Cardiac muscle cell (in vitro differentiated cells and primary cell): ENCODE measurements at places on chromosomes 11 and 22.

DNA sequence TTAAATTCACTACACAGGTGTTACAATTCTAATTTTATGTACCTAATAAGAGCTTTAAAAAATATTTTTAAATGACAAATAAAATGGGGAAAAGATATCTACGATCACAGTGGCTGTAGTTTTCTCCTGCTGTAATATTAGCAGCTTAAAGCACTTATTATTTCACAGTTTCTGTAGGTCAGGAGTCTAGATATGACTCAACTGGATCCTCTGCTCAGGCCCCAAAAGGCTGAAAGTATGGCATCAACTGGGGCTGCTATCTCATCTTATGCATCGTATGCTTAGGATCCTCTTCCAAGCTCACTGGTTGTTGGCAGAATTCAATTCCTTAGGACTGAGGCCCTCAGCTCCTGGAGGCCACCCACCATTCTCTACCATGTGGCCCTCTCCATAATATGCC lies 12.8 kb downstream of the FBXO3 start:
- no peak for DNase-seq

DNA sequence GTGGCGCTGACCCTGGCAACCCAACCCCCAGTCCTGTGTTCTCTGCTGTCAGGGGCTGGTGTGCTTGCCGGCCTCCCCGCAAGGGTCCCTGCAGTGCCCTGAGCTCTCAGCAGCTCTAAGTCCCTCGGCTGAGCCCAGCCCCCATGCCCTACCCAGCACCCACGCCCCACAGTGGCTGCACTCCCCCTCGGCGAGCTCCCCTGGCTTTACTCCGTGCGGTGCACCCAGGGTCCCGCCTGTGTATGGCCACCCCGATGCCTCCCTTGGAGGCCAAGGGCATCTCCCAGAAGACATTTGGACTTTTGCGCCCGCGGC lies 72.5 kb upstream of the SHISAL1 start:
- DNase-seq: no peak

DNA sequence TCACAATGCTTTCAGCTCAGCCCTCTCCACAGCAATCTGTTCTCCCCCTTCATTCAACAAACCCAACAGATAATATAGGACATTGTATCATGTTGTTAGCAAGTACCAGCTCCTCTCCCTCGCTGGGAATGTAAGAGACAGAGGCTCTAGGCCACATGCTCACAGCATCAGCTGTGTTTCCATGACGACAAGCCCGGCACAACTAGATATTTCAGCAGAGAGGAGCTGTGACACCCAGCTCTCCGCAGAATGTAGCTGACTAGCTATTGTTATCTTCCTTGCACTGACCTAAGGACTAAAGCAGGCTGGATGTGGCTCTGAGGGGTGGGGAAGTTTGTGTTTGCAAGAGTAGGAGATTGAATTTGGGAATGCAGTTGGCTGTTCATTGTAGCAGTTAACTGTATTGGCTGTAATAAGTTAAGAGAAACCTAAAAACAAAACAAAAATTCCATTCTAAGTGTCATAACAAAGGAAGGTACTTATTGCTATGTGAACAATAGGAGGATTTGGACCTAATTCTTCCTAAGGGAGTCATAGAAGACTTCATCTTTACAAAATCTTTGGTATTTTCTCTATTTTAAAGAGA lies 28.0 kb upstream of the RRAS2 start:
- peak; percentile 90 for DNase-seq

DNA sequence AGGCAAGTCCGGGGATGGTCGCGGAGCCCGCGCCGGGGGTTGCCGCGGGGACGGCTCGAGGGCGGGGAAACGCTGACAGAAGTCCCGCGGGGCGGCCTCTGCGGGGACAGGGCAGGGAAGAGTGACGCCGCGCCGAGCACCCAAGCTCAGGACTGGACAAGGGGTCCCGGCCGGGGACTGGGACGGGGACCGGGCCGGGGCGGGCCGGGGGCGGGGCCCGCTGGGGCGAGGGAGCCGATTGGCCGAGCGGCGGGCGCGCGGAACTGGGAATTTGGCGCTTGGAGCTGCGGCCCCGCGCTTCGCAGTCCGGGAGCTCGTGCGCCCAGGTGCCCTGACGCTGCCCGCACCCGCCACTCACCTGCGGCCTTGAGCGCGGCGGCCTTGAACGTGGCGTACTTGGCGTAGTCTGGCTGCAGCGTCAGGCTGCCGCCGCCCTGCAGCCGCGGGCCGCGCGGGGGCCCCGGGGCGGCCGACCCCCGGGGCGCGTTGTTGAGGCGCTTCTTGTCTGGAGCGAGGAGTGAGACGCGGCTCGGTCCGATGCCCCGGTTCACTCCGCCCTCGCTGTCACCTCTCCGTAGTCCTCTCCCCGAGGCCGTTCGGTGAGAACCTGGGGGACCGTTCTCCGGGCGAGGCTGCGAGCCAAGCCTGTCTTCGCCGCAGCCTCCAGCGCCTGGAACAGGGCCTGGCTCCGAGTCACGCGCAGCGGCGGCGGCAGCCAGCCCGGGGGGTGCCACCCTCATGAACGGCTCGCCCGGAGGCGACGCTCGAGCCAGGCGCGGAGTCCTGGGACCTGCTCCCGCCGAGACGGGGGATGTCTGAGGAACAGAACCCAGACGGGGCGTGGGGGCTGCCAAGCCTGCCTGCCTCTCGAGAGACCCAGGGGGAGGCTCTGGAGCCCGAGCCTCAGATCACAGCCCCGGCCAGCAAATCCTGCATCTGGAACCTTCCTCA lies 4.5 kb downstream of the SHISA8 start:
- peak; percentile 33 for DNase-seq

GRCh38 chr11:86918973-86919372 lies 36.2 kb downstream of the FZD4 start:
- DNase-seq: no peak

DNA sequence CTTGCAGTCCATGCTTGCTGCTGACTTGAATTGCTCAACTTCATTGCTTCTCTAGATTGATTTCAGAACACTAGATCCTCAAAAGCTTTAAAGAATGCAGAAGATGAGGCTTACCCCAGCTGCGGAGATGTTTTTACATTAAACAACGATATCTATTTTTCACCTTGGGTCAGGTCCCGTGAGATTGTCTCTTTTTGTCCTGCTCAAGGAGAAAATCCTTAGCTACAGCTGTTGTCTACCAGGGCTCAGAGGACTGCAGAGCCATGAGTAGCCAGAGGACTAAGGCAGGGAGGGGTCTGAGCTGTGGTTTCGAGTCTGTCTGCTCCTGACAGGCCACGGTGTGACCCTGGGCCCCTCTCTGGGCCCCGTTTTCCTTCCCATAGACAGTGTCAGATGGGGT lies 51.4 kb downstream of the PKNOX2 start:
- DNase-seq: no peak

GRCh38 chr11:134041791-134042696 lies 26.8 kb upstream of the JAM3 start:
- DNase-seq: no peak

- DNase-seq: no peak
Observed at GRCh38 chr11:488992-489391, 18.1 kb downstream of the RNH1 start.

GRCh38 chr11:46210133-46210636 lies 67.3 kb upstream of the CREB3L1 start:
- peak; percentile 89 for DNase-seq

DNA sequence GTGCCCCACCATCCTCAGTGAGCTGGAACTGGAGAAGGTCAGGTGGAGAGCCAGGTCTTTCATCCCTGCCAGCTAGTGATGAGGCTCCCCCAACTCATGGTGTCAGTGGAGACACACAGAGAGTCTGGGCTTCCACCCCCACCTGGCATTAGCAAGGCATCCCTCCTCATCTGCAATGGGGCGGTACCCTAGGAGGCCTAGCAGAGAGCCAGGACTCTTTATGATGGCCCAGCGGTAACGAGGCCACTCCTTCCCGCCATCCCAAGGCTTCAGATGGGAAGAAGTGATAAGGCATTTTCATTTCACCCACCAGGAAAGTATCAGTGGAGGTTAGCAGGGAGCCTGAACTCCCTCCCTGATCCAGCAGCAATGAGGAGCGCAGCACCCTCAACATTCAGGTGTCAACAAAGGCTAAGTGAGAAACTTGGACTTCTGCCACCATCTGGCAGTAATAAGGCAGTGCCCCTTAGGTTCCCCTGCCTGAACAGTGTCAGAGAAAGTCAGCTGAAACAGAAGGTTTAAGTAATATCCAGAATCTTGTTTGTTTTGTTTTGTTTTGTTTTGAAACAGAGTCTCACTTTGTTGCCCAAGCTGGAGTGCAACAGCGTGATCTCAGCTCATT lies 40.5 kb upstream of the FBLN1 start:
- DNase-seq: no peak

DNA sequence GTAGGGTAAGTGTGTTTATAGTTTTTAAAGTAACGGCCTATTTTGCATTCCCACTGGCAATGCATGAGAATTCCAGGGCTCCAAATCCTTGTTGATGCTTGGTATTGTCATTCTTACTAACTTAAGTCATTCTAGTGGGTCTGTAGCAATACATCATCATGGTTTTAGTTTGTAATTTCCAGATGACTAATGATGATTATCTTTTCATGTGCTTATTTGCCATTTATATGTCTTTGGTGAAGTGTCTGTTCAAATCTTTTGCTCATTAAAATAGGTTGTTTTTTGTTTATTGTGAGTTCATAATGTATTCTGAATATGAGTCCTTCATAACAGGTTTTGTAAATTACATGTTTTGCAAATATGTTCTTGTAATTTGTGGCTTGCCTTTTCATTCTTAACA lies 31.2 kb downstream of the MTMR3 start:
- DNase-seq: no peak

GRCh38 chr11:124900464-124900863 lies 2.8 kb upstream of the ROBO4 start:
- peak; percentile 78 for DNase-seq

DNA sequence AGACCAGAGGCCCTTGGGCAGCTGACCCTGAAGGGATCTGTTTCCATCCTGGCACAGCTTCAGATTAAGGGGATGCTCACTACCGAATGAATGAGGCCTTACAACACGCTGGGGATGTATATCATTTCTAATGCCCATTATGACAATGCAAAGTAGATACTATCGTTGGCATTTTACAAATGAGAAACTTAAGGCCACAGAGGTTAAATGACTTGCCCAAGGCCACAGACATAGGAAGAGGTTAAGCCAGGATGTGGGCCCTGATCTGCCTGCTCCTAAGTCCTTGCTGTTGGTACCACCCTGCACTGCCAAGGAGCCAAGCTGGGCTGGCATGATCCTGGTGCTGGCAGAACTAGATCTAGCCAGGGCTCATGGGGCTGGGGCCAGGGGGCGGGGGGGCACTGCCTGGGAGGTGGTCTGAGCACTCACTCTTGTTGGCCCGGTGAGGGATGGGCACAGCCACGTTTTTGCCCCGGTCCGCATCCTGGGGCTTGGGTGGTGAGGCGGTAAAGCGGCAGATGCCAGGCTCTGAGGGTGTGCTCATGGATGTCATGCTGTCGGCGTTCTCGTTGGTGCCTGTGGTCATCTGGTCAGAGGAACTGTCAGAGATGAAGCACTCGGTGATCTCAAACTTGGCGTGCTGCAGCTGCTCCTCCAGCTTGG lies 102.8 kb downstream of the CEP164 start:
- DNase-seq: no peak

DNA sequence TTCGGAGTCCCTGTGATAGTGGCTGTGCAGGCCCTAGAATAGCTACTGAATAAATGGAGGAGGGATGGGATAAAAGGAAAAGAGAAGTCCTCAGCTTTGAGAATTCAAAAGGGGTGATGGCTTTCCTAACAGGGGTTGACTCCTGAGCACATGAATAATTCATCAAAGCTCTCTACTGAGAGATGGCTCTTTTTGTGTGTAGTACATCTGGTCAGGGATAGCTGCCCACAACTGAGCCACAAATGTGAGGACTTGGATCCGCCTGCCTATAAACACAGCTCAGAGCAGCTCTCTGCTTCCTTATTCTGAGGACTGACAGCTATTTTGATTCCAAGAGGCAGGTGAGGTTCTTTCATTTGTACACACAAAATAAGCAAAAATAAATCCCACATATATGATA lies 82.3 kb downstream of the USP35 start:
- no peak for DNase-seq

DNA sequence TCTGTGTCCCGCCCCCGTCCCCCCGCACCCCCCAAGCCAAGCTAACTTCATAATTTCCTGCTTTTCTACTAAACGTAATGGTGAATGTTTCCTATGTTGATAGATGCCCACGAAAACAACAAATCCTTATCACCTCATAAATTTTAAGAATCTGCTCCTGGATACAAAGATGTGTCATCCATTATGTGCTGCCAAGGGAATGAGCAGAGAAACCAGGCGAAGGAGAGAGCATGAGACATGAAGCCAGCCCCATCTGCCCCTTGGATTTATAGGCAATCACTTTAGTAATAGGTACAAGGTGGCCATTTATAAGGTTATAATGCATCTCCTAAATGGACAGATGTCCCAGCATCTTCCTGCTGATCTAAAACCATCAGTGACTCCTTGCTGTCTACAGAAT lies 30.3 kb downstream of the LAYN start:
- no peak for DNase-seq

DNA sequence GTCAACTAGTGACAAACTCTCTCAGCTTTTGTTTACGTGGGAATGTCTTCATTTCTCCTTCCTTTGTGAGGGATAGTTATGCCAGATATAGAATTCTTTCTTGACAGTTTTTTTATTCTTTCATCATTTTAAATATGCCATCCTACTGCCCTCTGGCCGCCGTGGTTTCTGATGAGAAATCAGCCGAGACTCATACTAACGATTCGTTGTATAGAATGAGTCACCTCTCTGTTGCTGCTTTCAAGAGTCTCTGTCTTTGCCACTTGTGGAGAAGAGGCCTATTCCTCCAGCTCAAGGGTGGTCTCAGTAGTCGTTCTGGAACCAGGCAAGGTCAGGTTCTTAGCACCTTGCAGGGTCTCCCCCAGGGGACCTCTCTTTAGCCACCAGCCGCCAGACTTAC lies 8.0 kb downstream of the MYO7A start:
- peak; percentile 45 for DNase-seq

GRCh38 chr11:132307309-132308020 lies 937.0 kb downstream of the NTM start:
- DNase-seq: no peak

GRCh38 chr11:103499710-103500340 lies 390.6 kb downstream of the DYNC2H1 start:
- DNase-seq: no peak

DNA sequence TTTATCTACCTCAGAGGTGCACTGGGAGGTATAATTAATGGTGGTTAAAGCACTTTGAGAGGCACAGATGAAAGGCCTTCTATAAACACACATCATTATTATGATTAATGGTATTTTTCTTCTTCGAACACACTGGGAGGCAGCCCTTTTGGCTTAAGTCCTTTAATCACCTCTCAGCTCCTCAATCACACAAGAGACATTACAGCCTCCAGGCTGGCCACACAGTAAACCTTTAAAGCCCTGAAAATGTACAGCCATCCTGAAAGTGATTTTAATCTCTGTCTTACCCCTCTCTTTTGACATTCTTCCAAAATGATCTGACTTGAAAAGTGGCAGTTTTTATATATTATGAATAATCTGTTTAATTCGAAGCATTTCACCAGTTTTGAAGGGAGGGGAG lies 54.3 kb upstream of the VSTM5 start:
- DNase-seq: no peak
